Activated CD4-positive, alpha-beta T cell treated with anti-CD3 and anti-CD28 coated beads, Interleukin-2, amount 50 U/mL, for 24 hours (primary cell): ENCODE measurements at places on chromosomes 13 and 19.

- DNase-seq, result no peak
These were observed 299.0 kb downstream of the ITGBL1 start for GRCh38 chr13:101751488-101751887.

DNA sequence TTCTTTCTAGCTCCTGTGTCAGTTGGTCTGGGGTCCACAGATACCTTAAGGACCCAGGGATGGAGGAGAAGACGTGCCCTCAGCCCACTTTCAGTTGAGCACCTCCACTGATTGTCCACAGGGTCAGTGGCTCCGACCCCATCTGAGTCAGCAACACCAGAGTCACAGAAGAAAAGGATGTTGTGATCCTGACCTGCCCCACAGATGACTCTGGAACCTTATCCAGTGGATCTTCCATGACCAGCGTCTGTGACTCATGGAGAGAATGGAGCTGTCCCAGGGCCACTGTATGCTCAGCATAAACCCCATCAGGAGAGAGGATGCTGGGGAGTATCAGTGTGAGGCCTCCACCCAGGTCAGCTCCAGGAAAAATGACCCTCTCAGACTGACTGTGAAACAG is 22.0 kb downstream of the CEACAM4 start:
- DNase-seq, result no peak

DNA sequence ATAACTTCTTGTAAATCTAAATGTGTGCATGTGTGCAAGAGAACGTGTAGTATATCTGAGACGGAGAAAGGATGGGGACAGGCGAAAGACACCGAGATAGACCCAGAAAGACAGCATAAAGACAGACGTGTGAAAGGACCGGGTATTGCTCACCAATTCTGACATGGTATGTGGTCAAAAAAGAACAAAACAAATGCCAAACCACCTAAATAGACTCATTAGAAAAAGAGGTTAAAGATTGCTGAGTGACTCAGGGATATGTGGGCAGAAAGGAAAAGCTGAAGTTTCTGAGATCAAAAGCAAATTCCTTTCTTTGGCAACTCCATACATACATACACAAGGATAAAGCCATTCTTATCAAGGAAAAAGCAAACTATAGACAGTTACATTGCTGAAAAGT is 179.7 kb upstream of the TSC22D1 start:
- no peak for DNase-seq

GRCh38 chr13:39804332-39805210 is 149.1 kb downstream of the COG6 start:
- no peak for DNase-seq

- no peak for DNase-seq
These were observed 806 bp downstream of the ZNF414 start for GRCh38 chr19:8513036-8513686.

DNA sequence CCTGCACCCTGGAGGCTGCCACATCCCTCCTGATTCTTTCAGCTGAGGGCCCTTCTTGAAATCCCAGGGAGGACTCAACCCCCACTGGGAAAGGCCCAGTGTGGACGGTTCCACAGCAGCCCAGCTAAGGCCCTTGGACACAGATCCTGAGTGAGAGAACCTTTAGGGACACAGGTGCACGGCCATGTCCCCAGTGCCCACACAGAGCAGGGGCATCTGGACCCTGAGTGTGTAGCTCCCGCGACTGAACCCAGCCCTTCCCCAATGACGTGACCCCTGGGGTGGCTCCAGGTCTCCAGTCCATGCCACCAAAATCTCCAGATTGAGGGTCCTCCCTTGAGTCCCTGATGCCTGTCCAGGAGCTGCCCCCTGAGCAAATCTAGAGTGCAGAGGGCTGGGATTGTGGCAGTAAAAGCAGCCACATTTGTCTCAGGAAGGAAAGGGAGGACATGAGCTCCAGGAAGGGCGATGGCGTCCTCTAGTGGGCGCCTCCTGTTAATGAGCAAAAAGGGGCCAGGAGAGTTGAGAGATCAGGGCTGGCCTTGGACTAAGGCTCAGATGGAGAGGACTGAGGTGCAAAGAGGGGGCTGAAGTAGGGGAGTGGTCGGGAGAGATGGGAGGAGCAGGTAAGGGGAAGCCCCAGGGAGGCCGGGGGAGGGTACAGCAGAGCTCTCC is 6.9 kb upstream of the CEACAM5 start:
- no peak for DNase-seq

DNA sequence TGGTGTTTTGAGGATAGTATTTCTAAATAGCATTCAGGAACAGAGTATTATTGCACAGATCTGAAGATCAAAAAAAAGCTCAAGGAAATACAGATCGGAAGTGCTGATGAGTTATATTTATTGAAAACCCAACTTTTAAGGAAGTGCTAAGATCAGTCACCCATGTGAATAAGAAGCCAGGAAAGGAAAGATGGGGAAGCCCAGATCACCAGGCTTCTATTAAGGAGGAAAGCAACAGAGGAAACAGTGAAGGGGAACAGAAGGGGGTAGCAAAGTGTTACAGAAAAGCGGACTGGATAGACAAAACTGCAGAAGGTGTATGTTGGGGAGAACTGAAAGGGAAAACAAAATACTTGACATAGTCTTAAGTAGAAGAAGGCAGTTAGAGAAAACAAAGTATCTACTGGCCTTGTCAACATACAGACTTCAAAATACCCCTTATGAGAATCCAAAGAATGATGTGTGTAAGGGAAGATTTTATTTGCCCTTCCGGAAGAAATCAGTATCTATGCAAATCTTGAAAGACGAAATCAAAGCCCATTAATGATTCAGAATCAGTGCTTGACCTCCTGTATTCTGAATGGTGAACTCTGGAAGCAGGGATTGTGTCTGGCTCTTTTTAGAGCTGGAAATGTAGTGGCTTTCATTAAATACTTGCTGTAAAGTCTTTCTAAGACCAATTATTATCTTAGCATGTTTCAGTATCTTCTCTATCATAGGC is 12.1 kb downstream of the UFM1 start:
- DNase-seq, result no peak
